Astrocyte (in vitro differentiated cells and primary cell): ENCODE measurements at places on chromosomes 4 and X.

DNA sequence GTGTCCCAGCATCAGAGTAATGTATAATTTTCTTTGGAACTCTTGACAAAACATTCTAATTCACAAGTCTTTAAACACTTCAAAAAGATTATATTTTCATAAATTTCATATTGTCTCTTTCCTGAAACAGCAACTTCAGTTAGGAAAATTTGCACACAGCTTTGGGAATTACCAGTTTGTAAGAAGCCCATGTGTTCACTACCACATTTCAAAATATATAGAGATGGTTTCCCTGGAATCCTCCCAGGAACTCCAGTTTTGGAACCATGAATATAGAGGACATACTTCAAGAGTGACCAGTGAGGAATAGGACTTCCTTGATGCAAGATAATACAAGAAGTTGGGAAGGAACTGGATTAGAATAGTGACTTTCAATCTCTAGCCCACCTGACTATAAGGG, 28.7 kb upstream of the HPGDS start:
- no peak for DNase-seq

DNA sequence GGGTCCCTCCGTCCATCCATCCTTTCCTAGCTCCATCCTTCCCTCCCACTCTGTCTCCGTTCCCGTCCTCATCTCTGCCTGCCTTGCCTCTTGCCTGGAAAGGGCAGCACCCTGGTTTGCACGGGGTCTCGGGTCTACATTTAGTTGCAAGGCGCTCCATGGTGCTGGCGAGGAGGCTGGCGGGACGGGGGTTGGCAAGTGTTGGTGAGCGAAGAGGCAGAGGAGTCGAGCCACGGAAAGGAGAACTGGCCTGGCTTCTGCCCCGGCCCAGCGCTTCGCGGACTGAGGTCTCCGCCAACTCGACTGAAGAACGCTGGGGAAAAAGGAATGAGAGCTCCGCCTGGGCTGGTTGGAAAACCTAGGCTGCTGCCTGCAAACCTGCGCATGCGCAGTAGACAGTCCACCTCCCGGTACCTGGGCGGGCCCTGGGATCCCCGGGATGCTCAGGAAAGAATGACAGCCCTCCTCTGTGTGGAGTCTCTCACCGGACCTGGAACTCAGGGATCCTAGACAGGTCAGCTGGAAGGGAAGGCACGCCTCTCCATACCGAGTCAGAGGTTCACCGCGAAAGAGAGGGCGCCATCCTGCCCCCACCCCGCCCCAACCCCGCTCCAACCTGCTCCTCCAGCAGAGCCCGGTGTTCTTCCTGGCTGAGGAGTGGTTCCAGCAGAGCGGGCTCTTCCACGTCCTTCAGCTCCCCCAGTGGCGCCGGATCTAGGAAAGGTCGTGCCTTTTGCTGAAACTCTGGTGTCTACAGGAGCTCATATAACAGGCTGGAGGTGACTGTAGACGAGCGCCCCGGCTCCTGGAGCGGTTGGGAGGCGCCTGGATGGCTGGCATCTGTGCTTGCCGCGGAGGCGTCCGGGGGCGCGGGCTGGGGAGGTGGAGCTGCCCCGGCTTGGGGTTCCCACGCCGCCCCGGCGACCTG, 6.0 kb downstream of the FRG2 start:
- peak; percentile 7 for DNase-seq

- DNase-seq, result peak; percentile 33
Observed at GRCh38 chr4:16026160-16026761, 57.6 kb downstream of the PROM1 start.

DNA sequence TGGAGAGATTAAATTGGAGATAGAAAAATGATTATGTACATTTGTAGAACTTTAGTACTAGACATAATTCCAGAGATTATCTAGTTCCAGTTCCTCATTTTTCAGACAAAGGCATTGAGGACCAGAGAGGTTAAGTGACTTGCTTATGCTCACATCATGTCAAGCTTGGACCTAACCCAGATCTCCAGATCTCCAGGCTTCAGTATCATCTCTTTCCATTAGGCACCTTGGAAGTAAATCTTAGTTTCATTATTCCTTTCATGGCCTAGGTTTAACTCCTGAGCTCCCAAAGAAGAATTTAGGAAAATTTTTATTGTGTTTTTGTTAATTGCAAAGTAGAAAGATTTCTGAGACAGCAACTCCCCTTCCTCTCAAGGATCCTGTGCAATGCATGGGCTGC, 148.8 kb downstream of the GATB start:
- no peak for DNase-seq
